T-helper 9 cell (primary cell): ENCODE measurements at places on chromosomes 2 and 18.
A peak's percentile ranks its signal among the peaks of the same experiment; 100 is the strongest.

DNA sequence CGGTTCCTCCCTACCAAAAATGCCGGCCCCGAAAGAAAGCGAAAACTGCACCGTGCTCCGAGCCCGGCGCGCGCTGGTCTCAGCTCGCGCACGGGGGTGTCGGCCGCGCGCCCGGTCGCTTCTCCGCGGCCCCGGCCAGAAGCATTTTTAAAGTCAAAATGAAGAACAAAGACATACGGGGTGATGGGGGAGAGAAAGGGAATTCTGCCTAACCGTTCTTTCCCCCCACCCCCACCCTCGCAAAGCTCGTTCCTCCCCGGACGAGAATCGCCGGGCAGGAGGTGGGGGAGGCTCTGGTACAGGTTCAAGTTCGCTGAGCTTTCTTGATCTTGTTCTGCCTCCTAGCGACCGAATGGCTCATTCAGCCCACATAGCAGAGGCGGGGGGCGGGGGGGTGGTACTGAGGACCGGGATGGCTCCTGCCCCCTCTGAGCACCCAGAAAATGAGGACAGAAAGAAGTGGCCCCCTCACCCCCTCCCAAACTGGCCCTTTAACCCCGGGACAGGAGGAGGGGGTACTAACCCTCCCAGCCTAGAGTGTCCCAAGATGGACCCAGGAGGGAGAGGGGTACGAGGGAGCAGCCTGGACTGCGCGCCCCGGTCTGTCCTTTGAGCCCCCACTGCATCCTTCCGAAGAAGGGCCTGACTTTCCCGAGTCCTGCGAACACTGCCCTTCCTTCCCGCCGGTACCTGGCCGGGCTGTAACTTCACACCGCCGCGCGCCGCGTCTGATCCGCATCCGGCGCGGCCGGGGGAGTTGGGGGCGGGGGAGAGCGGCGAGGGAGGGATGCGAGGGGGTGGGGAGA is 3.1 kb downstream of the BCL11A start:
- no peak for DNase-seq

DNA sequence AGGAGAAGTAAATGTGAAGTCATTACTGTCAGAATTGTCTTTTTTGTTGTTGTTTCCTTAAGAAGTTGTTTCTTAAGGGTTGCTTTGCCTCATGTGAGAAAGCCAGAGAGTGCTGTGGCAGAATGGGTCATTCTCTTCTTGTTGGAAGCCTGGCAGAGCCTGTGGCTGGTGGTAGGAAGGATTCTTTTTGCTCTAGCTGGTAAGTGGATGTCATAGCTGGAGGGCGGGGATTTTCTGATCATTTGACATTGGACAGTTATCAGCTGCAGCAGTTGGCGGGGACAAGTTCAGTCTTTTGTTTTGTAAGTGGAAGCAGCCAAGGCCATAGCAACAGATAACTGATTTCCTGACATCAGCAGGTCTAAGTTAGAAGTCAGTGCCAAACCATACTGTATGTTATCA is 5.5 kb upstream of the RMDN2 start:
- no peak for DNase-seq

- peak; percentile 4 for DNase-seq
These were observed 3.8 kb downstream of the ACTG2 start for GRCh38 chr2:73896362-73897239.

GRCh38 chr18:39793609-39794008 is 2161.4 kb upstream of the PIK3C3 start:
- DNase-seq, result no peak

- no peak for DNase-seq
These were observed 19.4 kb upstream of the ZBTB7C start for GRCh38 chr18:48428475-48429177.

DNA sequence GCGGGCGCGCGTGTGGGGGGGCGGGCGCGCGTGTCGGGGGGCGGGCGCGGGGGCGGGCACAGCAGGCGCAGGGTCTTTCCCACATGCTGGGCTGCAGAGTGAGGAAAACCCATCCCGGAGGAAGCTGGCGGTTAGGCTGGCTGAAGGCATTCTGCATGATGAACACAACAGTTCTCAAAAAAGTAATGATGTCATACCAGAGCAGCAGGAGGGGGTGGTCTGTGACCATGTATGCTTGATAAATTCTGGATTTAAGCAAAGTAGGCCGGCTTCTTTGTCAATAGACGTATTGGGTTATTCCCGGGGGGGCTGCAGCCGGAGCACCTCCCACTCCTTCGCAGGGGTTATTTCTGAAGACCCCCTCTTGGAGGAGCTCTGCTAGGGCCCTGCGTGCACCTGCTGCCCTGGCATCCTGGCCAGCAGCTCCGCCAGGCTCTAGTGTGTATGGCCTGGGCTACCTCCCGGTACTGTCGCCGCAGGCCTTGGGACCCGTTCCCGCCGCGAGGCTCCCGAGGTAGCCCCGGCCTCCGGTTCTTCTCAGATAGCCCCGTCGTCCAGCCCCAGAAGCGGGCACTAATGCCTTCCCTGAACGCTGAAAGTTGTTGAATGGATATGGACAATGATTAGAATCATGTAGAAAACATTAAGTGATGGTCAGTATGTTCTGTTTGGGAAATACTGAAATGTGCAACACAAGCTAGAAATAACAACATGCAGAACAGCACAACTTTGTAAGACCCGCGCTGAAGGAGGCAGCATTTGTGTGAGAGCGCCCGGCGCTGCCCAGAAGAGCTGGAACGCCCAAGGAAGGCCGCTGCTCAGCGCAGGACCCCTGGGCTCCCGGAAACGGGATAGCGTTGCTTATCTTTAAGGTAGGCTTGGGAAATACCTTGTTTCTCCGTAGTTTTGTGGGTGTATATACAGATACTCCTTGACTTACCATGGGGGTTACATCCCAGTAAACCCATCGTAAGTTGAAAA is 101.4 kb upstream of the RAB6C start:
- DNase-seq, result no peak

GRCh38 chr18:79627750-79628294 is 51.8 kb upstream of the CTDP1 start:
- DNase-seq, result no peak

- no peak for DNase-seq
These were observed 6.7 kb upstream of the CLK1 start for GRCh38 chr2:200871151-200871550.

GRCh38 chr2:215727507-215728503 is 285.5 kb downstream of the MREG start:
- no peak for DNase-seq

DNA sequence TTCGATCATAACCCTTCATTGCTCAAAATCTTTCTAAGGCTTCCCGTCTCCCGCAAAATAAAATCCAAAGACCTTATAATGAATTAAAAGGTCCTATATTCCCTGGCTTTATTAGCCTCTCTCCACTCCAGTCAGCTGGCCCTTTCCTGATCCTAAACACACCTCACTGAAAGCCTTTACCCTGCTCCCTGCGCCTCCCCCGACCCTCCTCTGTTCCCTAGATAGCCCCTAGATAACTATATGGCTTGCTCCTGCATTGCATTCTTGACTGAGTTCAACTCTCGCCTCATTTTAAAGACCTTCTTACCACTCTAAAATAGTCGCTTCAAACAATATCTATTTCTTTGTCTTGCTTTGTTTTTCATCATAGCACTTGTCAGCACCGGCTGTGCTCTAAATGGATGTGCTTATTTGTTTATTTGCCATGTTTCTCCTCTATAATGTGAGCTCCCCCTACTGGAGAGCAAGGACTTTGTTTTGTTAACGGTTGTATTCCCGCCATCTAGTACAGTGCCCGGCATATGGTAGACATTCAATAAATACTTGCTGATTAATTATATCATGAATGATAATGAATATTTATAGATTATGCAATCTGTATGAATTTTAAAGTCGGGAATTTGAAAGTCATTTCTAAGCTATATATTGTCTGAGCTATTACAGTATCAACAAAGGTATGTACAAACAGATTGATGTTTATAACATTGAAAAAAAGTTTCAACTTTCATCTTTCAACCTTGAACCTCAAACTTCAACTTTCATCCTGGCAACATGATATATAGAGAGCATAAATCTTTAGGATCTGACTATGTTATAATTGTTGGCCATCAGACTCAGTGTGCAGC is 32.4 kb upstream of the VIT start:
- no peak for DNase-seq

DNA sequence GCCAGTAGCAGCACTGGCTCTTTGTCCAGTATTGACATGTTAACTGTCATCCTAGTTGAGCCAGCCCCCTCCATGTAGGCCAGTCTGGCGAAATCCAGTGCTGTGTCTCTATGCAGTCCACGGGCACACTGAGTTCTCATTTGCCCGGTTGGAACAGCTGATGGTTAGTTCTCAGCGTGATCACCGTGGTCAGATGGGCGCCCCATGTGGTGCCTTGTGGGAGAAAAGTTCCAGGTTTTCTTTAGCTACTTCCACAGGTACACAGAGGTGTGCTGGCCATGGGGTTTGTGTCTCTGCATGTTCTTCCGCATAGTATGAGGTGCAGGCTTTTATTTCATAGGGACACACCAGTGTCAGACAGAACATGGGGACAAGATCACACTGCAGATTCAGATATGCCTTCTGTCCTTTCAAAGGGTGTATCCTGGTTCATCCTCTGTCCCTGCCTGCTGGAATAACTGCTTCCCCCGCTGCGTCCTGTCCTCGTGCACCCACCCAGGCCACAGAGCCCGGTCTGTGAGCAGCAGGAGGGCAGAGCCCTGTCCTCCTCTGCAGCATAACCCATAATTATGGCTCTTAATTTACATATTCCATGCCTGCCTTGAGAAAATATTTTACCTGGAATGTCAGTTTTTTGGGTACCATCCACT is 334.1 kb downstream of the GBX2 start:
- DNase-seq, result no peak

DNA sequence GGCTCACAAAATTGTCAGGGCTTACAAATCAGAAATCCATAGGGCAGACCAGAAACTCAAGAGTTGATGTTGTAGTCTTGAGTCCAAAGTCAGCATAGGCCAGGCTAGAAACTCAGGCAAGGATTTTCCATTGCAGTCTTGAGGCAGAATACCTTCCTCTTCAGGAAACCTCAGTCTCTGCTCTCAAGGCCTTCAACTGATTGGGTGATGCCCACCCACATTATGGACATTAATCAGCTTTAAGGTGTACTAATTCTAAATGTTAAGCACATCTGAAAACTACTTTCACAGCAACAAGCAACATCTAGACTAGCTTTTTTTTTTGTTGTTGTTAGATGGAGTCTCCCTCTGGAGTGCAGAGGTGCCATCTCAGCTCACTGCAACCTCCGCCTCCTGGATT is 31.3 kb upstream of the ZNF512 start:
- DNase-seq, result no peak

GRCh38 chr2:220270481-220271070 is 643.1 kb downstream of the SLC4A3 start:
- no peak for DNase-seq

- DNase-seq, result no peak
These were observed 40.2 kb downstream of the GALNT14 start for GRCh38 chr2:31097962-31098613.

DNA sequence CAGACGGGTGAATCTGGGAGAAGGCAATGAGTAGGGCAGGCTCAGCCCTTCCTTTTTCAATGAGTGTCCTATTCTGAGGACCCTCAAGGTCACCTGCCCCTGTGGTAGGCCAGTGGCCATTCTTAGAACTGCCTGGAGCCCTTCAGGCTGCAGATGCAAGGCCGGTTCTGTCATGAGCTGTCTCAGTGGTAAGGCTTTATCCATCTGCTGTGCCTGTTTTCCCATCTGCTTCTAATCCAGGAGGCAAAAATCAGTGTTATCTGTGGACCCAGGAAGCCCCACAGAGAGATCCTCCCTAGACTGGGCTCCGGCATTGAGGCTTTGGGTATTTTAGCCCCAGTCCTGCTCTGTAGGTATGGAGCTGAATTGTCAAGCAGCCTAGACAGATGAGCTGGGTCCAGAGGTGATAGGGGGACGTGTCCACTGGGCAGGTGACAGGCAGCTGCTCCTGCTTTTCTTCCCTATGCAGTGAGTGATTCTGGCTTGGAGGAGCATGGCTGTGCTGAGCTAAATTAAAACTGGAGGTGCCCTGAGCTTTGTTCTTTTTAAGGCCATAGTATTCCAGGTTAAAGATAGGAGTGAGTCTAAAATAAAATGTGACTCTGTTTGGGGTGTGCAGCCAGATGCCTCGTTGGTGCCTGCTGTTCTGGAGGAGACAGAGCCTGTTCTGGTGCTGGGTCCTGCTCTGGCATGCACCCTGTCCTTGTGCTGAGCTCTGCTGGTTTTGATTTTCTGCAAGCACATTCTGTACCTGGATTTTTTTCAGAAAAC is 92.5 kb downstream of the FHOD3 start:
- no peak for DNase-seq

DNA sequence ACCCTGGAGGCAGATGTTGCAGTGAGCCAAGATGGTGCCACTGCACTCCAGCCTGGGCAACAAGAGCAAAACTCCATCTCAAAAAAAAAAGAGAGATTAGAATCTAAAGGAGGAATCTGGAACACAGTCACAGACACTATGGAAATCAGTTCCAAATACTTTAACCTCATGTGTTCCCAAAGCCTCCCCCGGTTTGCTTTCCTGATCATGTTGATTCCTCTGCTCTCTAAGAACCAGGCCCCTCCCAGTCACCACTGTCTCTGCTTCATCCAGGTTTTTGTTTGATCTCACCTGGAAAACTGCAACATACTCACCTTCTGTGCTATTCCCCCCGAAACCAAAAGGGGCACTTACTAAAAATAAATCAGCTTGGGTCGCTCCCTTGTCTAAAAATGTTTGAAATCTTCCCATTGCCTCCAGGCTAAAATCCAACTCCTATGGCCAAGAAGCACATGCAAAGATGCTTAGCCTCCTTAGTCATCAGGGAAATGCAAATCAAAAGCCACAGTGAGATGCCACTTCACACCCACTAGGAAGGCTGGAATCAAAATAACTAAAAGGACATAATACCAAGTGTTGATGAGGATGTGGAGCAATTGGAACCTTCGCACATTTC is 6.2 kb upstream of the NEU2 start:
- no peak for DNase-seq

- DNase-seq, result no peak
These were observed 484.0 kb downstream of the SATB2 start for GRCh38 chr2:198973785-198974184.

DNA sequence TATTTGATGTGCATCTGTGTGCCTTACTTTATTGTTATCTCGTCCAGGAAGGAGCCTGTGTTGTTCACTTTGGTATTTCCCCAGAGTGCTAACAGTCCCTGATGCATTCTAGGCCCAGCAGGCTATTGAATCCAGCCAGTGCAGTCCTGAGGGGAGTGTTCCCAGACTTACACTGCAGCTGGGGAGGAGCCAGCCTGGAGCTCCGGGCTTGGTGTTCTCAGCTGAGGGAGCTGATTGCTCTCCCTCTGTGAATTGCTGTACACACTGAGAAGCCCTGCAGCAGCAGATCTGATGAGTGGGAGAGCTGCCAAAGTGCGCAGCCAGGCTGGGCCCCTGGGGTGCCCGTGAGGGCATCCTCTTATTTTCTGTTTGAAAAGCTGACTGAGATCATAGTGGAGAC is 159.2 kb downstream of the GALNT3 start:
- DNase-seq, result no peak
